ENCODE measurements at places on chromosomes 4 and X. TPM values are rescaled to one million over a fixed set of nuclear protein-coding genes. Genes with fewer than 3 reads are reported as not detected.
A peak's percentile ranks its signal among the peaks of the same experiment; 100 is the strongest.

DNA sequence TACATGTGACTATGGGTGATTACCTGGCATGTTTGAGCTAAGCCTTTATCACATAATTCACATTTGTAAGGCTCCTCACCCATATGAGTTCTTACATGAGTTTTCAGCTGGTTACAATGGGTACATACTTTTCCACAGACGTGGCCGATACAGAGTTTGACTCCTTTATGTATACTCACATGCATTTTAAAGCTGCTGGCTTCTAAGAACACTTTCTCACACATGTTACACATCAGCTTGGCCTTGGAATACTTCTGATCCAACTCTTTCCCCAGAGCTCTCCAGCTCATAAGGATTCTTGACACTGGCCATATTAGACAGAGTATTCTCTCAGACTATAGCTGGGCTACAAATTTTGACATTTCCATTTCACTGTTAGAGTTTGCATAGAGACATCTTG is 66.3 kb downstream of the TAB3 start:
- no peak for DNase-seq

EDA gene
- total RNA-seq, result 0.26 TPM

DNA sequence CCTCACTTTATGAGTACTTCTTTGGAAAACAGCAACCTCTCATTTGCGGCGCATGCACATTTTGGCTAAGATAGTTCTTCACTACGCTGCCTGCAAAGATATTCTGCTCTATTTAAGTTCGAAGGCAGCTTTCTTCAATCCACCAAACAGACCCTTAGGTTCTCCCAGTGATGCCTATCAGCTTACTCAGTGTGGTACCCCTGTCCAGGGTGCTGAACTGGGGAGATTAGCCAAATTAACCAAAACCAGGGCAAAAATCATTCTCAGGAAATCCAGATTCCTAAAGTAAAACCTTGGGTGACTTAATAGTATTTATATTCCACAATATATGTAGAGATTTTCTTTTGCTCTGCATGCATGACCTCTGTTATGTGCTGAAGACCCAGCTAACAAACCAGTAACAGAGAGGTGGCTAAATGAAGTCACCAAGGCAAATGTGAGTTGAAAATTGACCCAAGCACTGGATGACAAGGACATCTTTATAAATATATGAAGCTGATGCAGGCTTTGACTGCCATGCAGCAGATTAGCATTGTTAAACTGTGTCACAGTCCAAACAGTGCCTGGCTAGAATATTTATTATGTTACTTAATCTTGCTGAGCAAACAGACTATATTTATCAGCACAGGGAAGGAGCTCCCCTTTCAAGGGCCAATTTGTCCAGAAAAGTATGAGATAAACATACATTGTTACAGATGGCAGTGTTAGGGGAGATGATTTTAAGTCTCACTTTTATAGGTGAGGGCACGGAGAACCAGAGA is 418.2 kb downstream of the STIM2 start:
- DNase-seq, result peak; percentile 6

DNA sequence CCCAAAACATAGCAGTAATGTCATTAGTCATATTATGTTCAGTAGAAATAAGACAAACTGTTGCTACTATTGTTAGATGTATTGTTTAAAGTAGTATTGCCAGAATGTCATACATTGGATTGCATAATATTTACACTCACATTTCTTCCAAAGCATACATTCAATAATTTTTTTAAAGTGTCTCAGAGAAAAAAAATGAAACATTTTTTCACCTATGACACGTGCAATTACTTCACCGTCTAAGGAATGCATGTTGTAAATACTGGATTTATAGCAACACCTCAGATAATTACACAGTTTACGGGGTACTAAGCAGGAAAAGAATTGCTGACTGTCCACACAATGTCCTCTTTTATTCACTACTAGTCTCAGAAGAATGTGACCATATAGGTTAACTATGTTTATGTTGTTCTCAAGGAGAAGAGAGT is 162.1 kb downstream of the PCDH18 start:
- DNase-seq, result peak; percentile 79

HTR2C gene
- not detected for total RNA-seq

DNA sequence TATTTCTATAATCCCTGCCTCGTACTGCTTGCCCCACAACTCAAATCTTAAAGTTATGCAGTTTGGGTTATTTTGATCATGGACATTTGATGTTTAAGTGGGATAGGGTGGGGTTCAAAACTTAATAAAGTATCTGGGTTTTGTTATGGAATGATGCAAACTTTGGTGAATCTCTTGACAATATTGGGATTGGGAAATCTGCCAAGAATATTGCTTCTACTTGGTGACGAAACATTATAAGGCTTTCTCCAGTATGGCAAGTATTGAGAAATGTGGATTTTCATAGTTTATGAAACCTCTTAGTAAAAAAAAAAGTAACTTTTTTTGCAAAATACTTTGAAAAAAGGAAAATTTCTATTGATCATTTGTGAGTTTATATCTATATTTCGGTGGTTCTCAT is 130.8 kb upstream of the SFRP2 start:
- DNase-seq, result no peak

DNA sequence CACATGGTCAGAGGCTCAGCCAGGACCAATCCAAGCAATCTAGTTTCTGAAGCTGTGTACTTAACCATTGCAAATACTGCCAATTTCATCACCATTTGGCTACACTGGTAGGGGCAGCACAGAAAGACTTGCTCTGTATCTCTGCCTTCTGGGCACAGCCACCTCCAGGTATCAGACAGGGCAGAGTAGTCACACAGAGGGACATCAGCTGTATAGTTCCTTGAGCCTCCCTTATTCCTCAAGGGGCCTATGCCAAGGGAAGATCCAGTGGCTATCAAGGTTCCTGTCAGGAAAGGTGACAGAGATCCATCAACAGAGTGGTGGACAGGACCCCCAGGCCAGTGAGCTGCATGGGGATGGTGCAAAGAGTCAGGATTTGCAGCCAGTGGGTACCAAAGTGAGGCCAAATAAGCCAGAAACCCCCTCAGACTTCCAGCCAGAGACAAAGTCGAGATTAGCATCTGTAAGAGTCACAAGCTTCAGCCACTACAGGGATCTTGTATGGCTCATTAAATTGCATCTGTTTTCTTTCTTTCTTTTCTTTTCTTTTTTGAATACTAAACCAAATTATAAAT is 381.6 kb upstream of the CPEB2 start:
- DNase-seq, result no peak

GRCh38 chrX:80578517-80579105 is 158.4 kb downstream of the TENT5D start:
- peak; percentile 2 for DNase-seq

DNA sequence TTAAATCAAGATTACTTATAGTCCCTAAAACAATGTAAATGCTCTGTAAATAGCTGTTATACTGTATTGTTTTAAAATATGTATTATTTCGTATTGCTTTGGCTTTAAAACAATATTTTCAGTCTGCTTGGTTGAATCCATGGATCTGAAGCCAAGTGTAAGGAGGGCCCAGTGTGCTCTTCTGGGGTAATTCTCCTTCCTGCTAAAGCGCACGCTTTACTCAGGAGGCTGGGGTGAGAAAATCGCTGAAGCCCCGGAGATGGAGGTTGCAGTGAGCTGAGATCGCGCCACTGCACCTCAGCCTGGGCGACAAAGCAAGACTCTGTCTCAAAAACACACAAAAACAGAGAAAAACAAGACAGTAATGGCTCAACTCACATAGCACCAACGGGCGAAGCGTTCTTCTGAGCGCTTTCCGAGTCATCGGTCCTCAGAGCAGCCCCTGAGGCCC is 391 bp upstream of the IDUA start:
- no peak for DNase-seq

All from fibroblast of lung (primary cell).